Testis (tissue), 5 donors: ENCODE measurements at places on chromosomes 11 and 22.

- DNase-seq = no peak
Observed at GRCh38 chr22:27125539-27125938, 468.2 kb downstream of the MIAT start.

- no peak for DNase-seq
Observed at GRCh38 chr11:14544611-14545010, 24.4 kb upstream of the PSMA1 start.

DNA sequence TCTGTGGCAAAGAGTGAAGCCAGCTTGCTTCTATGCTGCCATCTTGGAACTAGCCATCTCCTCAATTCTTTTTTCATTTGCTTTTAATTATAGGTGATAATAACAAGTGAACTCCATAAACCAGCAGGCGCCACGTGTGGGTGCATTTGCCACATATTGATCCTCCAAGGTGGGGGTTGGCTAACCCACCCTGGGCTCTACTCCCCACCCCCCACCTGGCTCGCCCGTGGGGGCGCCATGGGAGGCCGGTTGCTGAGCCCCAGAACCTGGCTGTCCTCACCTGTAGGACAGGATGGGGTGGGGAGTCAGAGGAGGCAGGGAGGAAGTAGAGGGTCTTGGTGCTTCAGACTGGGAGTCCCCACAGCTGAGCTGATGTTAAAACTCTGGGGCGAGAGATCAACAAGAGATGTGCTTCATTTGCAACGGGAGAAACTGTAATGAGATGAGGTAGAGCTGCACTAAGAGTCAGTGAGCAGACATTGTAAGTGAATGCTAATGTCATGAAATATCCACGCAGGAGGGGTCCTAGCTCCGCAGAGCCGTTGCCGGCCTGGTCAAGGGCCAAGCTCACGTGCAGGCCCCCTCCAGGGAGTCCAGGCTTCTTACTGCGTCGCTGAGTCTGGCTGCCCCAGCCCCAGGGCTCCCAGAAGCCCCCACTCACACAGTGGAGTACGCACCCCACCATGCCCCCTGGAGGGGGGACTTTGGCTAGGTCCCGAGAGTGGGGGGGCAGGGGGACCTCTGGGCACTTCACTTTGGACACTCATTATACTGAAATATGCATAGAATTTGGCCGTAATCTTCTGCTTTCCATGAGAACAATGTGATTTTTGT, 59.4 kb downstream of the BRD1 start:
- no peak for DNase-seq

DNA sequence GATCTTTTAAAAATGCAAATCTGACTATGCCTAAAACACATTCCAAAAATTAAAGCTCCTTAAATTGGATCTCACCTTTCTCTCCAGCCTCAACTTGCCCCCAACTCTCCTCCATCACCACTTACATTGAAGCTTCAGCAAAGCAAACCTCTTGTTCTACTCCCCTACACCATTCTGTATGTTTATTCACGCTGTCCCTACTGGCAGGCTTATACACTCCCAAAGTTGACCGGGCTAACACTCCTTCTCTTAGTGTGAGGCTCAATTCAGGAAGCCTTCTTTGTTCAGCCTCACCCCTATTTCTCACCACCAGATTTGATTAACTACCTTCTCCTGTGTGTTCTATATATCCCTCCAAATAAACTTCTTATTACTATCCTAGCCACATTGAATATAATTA, 1.8 kb upstream of the GDPD4 start:
- DNase-seq = no peak

DNA sequence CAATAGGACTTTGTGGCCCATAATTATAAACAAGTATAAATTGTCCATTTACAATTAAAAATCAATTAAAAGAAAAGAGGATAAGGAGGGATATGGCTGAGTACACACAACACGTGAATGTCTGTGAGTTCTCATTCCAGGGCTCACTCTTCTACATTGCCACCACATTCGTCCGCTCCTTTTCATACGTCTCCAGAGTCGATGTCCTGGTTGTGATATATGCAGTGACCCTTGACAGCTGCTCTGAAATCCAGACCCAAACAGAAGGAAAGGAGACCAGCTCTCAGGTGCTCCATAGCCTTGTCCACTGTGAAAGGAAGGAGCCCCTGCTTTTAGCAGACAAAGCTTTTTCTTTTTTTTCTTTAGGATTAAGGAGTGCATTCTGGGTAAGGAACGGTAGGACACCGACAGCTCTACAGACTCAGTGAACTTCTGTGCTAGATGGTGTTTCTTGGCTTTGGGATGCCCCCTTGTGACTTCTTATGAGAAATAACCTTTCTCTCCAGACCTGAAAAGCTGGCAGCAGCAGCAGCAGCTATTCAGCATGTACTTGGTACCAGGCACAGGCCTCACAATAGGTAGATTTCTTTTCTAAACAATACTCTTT, 19.7 kb upstream of the DNAJB13 start:
- peak; percentile 61 for DNase-seq

DNA sequence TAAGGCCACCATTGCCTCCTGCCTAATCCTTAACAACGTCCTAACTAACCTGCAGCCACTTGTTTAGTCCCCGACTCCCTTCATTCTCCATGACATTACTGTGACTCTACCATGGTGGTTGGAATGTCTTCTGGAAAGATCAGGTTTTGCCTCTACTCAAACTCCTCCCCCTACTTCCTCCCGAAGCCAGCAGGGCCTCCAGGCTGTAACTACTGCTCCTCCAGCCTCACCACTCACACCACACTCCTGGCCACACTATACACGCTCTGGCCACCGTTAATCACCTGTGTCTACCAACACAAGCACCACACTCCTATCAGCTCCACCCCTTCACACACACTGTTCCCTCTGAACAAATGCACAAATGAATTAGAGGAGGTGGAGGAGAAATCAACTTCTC, 69.2 kb downstream of the PACSIN2 start:
- no peak for DNase-seq

- no peak for DNase-seq
Observed at GRCh38 chr22:50171965-50172421, 1.5 kb downstream of the PANX2 start.

DNA sequence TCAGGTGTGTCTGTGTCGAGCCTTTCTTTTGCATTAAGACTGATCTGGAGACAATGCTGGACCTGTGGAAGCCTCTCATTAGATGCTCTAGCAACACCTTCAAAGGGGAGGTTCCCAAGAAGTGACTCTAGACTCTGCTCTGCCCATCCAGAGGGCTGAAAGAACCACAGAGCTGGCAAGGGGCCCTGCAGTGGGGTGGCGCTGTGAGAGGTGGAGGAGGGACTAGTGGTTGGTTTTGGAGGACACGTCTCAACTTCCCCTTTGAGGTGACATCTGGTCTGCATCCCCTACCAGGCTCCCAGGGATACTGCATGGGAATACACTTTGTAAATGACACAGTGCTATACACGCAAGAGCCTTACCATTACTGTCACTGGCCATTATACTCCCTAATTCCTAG, 34.2 kb upstream of the SYT13 start:
- DNase-seq = no peak

- peak; percentile 23 for DNase-seq
Observed at GRCh38 chr11:69981119-69981784, 96.9 kb upstream of the ANO1 start.
